K562 (cell line): ENCODE measurements at places on chromosomes 2 and 18. TPM values are rescaled to one million over a fixed set of nuclear protein-coding genes. Genes with fewer than 3 reads are reported as not detected.

The DSG3 gene
- 0.07 and 0.18 TPM in 2 replicates for total RNA-seq

The GNAL gene
- 0.04 TPM in 1 of 2 replicates, not detected in the other for total RNA-seq

The EFEMP1 gene
- total RNA-seq: 0.82 and 0.83 TPM in 2 replicates

The TACR1 gene
- total RNA-seq: not detected in 2 replicates

The TBC1D8 gene
- total RNA-seq: 1.3 and 1.4 TPM in 2 replicates

The MOGAT1 gene
- not detected in 2 replicates for total RNA-seq

The COL4A4 gene
- 0.07 TPM in 1 of 2 replicates, not detected in the other for total RNA-seq

DNA sequence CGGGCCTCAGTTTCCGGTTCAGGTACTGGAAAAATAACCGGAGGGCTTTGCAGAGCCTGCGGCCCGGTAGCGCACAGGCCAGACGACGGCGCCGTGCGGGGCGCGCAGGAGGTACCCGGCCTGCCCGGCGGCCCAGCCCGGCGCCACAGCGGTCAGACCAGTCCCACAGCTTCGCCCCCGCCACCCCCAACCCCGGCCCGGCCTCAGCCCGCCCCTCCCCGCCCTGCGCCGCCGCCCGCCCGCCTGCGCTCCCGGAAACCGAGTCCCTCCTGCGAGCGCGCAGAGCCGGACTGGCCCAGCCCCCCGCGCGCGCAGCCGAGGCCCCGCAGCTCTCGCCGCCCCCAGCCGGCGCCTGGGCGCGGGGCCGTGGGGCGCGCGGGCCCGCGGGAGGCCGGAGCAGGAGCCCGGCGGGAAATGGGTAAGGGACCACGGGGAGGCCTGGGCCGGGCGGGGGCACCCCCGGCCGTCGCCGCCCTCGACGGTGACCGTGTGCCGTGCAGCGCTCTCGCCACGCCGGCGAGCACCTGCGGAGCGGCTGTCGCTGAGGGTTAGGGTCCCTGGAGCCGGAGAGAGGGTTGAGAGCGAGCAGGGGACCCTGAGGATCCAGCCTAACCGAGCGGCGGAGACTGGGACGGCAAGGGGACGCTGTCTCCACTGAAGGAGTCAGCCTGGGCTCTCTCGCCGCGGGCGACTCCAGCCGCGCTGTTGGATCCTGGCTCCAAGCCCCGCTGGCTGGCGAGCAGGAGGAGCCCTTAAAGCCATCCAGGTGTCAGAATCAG is 16.5 kb upstream of the PSD4 start:
- no peaks in the 10 kb centered on the region; the same call in 1 of the 3 replicates for H3K27me3 ChIP-seq
- peak; percentile 58 for DNase-seq
- H3K27ac ChIP-seq: no peak overlapping the region

GRCh38 chr2:2942225-2942624 is 435.4 kb downstream of the EIPR1 start:
- DNase-seq: no peak
- H3K4me3 ChIP-seq: no peak overlapping the region
- H3K27ac ChIP-seq: no peak overlapping the region
- H3K4me1 ChIP-seq: no peaks in the 10 kb centered on the region
- no peaks in the 10 kb centered on the region for H3K36me3 ChIP-seq

DNA sequence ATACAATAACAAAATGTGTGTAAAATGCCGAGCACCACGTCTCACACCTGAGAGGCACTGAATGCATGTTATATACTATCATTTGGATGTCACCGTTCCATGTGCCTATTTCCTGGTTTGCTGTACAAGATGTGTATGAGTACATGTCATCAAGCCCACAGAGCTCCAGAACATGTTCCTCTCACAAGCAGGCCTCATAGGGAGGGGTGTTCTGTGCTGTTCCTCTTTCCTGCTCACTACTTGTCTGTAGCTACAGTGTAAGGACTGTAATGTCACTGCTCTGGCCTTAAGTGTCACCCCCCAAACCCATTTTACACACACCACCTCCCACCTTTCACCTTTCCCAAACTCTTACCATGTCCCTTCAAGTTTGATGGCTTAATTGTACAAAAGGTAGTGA is 1.8 kb downstream of the AFF3 start:
- no peak overlapping the region for H3K4me3 ChIP-seq
- H3K27ac ChIP-seq: no peak overlapping the region
- no peaks in the 10 kb centered on the region for H3K4me1 ChIP-seq
- H3K36me3 ChIP-seq: no peaks in the 10 kb centered on the region
- DNase-seq: no peak

DNA sequence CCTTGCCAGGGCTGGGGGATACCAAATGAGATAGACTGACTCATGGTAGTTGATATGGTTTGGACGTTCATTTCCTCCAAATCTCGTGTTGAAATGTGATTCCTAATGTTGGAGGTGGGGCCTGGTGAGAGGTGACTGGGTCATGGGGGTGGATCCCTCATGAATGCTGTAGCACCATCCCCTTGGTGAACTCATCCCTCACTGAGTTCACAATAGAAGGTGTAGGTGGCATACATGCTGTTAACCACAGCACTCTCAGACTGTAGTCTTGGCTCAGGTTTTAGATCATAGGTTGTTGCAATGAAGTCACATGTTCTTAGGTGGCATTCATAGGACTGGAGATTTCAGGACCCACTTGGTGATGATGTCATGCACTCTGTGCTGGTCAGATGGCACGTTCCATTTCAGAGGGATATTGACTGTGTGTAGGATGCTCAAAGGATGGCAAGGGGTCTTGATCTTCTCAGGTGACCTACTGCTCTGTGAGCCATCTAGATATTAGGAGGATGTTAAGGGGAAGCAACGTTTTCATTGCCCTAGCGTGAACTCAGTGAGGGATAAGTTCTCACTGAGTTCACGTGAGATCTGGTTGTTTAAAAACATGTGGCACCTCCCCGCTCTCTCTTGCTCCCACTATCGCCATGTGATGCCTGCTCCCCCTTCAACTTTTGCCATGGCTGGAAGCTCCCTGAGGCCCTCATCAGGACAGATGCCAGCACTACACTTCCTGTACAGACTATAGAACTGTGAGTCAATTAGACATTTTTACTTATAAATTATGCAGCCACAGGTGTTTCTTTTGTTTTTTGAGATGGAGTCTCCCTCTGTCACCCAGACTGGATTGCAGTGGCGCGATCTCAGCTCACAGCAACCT is 73.8 kb upstream of the ACAA2 start:
- no peaks in the 10 kb centered on the region for H3K27me3 ChIP-seq
- no peak overlapping the region for H3K4me3 ChIP-seq
- H3K27ac ChIP-seq: no peak overlapping the region
- no peaks in the 10 kb centered on the region for H3K4me1 ChIP-seq

DNA sequence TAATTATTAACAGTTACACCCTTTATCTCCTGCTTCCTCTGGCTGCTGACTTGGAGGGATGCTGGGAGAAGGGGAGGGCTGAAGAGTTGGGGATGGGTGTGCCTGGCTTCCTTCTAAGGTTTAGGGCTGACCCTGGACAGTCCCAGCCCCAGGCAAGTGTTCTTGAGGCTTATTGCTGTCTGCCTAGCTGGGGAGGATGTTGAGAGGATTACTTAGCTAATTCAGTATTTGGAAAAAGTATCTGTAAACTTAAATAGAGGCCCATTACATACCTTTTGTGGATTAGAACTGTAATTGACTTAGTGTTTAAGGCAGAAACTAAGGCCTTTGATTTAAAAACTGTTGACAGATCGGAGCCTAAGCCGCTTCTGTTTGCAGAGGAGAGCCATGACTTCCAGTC is 67.6 kb downstream of the AGAP1 start:
- no peak overlapping the region for H3K4me3 ChIP-seq
- H3K27me3 ChIP-seq: no peaks in the 10 kb centered on the region
- H3K27ac ChIP-seq: no peak overlapping the region
- H3K4me1 ChIP-seq: peaks cover 11% of the 10 kb centered on the region
- H3K36me3 ChIP-seq: no peaks in the 10 kb centered on the region
- DNase-seq: no peak

DNA sequence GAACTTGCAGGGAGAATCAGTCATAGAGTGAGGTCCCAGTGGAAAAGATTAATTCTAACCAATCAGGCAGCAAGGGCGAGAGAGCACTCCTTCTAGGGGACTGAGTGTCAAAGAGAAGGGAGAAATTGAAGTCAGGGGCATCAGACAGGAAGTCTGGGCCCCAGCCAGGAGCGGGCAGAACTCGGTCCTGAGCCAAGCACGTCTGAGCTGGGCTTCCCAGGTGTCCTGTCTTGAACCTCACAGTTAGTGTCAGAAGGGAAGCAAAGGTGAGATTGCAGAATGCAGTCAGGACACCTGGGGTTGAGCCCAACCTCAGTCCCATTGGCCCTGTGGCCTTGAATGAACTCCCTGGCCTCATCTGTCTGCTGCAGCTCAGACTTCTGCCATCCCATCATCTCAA is 220.9 kb downstream of the SMAD2 start:
- no peaks in the 10 kb centered on the region for H3K27me3 ChIP-seq
- no peak overlapping the region for H3K4me3 ChIP-seq
- H3K4me1 ChIP-seq: no peaks in the 10 kb centered on the region
- H3K27ac ChIP-seq: no peak overlapping the region
- DNase-seq: no peak
- H3K36me3 ChIP-seq: no peaks in the 10 kb centered on the region

DNA sequence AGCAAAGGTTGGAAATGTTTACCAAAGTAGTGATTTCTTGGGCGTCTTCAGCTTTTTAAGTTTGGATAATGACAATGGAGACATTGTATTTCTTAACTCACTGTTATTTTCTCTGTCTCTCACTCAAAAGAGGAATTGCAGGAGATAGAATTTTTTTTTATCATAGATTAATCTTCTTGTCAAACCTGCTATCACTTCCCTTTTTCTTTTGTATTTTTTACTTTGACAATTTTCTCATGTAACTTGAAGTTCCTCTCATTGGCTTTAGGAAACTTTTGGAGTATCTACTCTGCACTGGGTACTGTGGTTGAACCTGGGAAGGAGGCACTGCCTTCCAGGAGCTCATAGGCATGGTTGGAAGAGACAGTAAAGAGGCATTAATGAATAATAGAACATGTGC is 489.1 kb downstream of the CNTNAP5 start:
- no peaks in the 10 kb centered on the region for H3K36me3 ChIP-seq
- H3K4me3 ChIP-seq: no peak overlapping the region
- H3K27me3 ChIP-seq: no peaks in the 10 kb centered on the region

DNA sequence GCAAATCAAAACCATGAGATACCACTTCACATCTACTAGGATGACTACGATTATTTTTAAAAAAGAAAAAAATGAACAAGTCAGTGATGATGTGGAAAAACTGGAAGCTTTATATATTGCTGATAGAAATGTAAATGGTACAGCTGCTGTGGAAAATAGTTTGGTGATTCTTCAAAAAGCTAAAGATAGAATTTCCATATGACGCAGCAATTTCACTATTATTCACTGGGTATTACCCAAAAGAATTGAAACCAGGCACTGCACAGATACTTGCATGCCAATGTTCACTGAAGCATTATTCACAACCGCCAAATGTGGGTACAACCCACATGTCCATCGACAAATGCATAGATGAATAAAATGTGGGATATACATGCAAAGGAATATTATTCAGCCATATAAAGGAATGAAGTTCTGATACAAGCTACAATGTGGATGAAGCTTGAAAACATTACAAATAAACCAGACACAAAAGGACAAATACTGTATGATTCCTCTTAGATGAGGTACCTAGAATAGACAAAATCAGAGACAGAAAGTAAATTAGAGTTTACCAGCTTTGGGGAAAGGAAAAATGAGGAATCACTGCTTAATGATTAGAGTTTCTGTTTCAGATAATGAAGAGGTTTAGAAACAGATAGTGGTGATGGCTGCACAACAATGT is 11.1 kb downstream of the RTTN start:
- peaks cover 77% of the 10 kb centered on the region for H3K36me3 ChIP-seq
- no peak overlapping the region for H3K4me3 ChIP-seq
- no peaks in the 10 kb centered on the region for H3K4me1 ChIP-seq
- H3K27ac ChIP-seq: no peak overlapping the region
- no peak for DNase-seq

DNA sequence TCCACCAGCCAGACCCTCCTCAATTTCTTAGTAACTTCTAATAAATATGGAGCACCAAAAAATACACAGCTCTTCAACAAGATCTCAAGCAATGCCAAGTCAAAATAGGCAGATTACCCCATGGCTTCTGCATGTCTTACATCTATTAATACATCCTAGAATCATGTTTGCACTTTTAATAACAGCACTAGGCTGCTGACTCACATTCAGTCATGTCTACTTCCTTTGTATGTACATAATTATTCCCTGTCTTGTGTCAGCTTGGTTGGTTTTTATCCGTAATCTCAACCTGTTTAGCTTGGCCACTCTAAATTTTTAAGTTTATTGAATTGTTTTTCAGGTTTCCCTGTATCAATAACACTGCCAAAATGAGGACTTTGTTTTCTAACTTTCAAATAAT is 420.1 kb upstream of the ACVR2A start:
- DNase-seq: no peak
- no peaks in the 10 kb centered on the region for H3K4me1 ChIP-seq
- no peak overlapping the region for H3K27ac ChIP-seq

- H3K4me1 ChIP-seq: no peaks in the 10 kb centered on the region; the same call in 2 of the 3 replicates
- no peaks in the 10 kb centered on the region for H3K36me3 ChIP-seq
- no peak for DNase-seq
- no peak overlapping the region for H3K27ac ChIP-seq
Observed at GRCh38 chr18:37390687-37391086, 174.9 kb downstream of the CELF4 start.

- no peaks in the 10 kb centered on the region for H3K27me3 ChIP-seq
- no peaks in the 10 kb centered on the region for H3K36me3 ChIP-seq
- no peak for DNase-seq
- no peaks in the 10 kb centered on the region for H3K4me1 ChIP-seq
Observed at GRCh38 chr18:42784632-42785031, 330.9 kb downstream of the RIT2 start.

- no peak overlapping the region for H3K4me3 ChIP-seq
- H3K27ac ChIP-seq: no peak overlapping the region
- H3K27me3 ChIP-seq: peaks cover 54% of the 10 kb centered on the region
- H3K4me1 ChIP-seq: no peaks in the 10 kb centered on the region
- DNase-seq: no peak
Observed at GRCh38 chr2:174729797-174730697, 34.2 kb downstream of the CHRNA1 start.

DNA sequence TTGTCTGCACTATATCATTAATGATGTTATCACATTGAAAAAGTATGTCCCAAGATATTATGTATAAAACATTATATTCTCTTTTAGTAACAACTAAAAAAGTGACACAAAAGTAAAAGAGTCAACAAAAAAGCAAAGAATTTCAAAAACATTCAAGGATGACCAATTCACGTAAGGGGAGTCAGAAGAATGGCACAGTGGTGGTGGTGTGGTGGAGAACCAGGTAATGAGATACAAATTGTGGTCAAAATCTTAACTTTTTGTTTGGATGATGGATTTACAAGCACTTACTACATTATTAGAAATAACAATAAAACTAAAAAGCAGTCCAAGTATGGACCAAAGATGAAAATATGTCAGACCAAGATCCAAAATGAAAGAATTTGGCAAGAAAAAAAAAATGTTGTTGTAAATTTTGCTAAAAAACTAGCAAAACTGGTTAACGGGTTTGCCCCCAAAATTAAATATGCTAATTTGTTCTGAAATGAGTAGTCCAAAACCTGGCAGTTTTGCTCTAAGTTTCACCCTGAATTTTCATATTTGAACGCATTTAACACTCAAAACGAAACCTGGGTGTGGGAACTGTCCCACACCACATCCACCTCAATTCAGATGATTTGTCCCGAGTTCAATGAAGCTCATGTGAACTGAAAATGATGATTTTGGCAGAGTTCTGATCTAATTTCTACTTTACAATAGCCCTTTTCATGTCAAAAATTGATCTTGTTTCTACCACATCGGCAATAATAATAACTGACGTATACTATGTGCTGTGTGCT is 135.8 kb downstream of the IKZF2 start:
- H3K27me3 ChIP-seq: no peaks in the 10 kb centered on the region
- H3K4me3 ChIP-seq: no peak overlapping the region
- H3K27ac ChIP-seq: no peak overlapping the region
- H3K4me1 ChIP-seq: no peaks in the 10 kb centered on the region

GRCh38 chr2:29412197-29412925 is 297.1 kb downstream of the CLIP4 start:
- no peaks in the 10 kb centered on the region for H3K36me3 ChIP-seq
- H3K4me3 ChIP-seq: no peak overlapping the region
- H3K27ac ChIP-seq: no peak overlapping the region
- no peaks in the 10 kb centered on the region; the same call in 2 of the 3 replicates for H3K27me3 ChIP-seq
- no peaks in the 10 kb centered on the region for H3K4me1 ChIP-seq
- no peak for DNase-seq
